ENCODE measurements at places on chromosomes 11 and 22.

- DNase-seq, result no peak
Measured at GRCh38 chr11:17960091-17960490, 52.8 kb downstream of the SERGEF start.

DNA sequence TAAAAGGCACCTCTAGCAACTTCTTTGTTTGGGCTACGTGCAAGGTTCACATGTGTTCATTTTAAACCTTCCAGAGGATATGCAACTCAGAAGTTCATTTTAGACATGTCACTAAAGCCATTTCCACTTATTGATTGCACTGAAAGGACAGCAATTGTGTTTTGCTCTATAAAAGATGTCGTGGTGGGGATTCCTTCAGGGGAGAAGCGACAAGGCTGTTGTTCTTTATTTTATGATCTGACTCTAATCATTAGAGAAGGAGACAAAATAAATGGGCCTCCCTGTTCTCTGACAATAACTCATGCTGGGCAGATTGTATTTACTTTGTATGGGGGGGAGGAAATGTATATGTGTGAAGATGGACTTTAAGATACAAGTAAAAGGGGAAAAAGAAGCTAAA lies 370.1 kb upstream of the ARHGAP42 start:
- no peak for DNase-seq

DNA sequence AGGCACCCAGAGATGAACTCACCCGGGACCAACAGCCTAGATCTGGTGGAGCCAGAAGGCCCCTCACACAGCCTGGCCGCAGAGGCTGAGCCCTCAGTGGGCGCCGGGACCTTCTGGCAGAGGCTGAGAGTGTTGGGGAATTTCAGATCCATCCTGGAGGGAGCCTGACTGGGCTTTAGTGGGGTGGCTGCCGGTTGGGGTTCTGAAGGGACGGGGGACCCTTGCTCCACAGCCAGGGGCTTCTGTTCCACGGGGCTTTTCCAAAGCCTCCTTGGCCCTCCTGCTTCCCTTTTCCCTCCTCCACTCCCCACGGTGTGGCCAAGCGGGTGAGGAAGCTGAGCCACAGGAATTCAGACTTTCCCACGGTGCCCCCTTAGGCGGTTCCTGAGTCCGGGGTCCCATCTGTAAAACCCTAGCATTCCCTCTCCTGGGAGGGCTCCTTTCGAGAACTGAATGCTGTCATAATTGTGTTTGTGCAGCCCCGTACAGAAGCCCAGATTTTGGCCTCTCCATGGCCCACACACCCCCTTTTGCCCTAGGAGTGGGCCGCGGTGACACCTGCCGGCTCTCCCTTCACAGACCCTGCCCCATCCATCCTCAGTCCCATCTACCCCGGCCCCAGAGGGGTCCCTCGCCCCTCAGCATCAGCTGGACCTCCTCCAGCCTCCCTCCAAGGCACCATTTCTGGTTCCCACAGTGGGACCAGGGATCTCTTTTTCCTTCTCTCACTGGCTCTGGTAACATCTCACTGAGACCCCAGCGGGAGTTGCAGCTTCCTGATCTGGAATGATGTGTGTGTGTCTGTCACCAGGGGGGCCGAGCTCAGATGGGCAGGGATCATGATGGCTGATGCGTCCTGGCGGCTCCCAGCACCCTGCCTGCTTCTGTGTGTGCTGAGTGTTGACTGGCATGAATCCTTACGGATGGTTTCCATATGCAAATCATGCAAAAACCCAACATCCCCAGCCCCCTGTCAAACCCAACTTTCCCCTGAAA lies 1048.4 kb downstream of the TBC1D22A start:
- peak; percentile 76 for DNase-seq

DNA sequence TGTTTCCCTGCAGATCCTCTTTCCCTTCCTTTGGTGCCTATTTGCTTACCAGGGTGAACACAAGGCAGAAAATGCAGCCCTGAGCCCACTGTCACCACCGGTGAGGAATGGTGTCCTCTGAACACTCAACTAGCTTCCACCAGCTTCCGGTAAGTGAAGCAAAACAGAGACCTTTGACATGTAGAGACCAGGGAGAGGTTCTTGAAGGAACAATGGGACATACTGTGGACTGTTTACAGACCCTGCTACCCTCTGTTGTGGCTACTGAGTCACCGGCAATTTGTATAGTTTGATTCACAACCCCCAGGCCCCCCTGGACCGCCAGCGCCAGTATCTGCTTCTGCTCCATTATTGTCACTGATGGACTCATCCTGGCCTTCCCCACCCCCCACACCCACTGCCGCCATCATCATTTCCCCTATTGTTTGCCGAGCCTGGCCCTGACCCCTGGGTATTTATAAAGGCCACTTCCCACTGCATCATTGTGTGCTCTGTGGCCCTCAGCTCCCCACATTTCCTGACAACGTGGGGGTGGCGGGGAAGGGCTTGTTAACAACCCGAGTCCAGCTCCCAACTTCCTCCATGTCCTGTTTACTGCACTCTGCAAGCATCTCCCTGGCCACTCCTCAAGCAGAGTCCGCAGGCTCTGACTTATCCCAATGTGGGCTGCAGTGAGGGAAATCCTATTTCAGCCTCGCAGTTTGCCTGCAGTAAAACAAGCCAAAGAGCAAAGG lies 252.9 kb downstream of the ETS1 start:
- DNase-seq, result no peak

- DNase-seq, result no peak
Measured at GRCh38 chr11:13926981-13927380, 35.5 kb upstream of the SPON1 start.

- no peak for DNase-seq
Measured at GRCh38 chr11:32427935-32428664, 7.2 kb downstream of the WT1 start.

DNA sequence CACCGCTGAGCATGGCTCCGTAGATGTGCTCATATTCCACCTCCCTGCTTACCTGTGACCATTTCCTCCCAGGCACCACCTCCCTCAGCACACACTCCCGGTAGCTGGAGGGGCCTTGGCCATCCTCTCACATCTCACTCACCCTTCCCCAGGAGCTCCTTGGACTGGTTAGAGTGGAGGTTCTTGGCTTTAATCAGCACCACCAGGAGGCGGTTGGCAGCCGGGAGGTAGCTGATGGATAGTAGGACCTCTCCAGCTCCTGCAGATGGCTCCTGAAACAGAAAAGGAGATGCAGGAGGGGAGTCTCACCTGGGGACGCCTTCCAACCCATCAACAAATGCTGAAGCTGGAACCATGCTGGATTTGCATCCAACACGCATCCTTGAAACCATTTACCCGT lies 39.9 kb downstream of the SYT13 start:
- no peak for DNase-seq

- DNase-seq, result no peak
Measured at GRCh38 chr22:24519496-24519895, 24.4 kb downstream of the UPB1 start.

DNA sequence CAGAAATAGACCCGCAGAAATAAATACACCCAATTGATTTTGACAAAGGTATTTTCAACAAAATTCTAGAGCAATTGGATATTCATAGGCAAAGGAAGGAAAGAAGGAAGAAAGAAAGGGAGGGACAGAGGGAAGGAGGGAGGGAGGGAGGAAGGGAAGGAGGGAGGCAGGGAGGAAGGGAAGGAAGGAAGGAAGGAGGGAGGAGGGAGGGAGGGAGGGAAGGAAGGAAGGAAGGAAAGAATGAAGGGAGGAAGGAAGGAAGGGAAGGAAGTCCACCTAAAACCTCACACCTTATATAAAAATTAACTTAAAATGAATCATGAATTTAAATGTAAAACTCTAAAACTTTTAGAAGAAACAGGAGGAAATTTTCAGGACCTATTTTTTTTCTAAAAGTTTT lies 94.2 kb upstream of the USP47 start:
- DNase-seq, result no peak

- DNase-seq, result no peak
Measured at GRCh38 chr22:35349368-35349703, 31.6 kb upstream of the HMOX1 start.

DNA sequence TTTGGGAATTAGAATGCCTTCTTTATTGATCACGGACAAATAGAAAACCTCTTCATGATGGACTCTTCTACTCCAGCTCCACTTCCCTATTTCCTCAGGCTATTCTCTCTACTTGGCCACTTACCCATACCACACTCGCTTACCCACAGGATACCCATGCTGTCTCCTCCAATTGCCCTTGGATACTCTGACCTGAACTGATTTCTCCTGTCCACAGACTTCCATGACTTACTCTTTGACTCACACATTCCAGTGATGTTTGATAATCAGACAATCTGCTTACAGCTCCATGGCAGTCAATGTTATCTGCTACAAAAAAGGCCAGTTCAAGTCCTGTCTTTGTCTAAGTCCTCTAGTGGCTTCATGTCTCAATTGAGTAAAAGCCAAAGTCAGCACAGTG lies 292.0 kb upstream of the CTSC start:
- DNase-seq, result no peak

DNA sequence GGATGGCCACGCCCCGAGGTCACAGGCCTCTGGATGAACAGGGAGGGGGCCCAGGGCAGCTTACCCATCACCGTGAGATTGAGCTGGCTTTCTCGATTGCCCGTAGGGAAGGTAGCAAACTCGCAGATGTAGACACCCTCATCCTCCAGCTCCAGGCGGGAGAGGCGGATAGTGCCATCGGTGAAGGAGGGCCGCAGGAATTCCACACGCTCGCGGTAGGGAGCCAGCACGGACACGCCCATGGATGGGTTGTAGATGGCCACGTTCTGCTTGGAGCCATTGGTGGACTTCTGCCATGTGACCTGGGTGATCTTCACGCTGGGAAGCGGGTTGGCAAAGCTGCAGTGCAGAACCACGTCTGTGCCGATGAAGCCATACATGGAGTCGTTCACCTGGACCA lies 50.6 kb downstream of the NECTIN1 start:
- no peak for DNase-seq

GRCh38 chr11:66881927-66882452 lies 25.1 kb downstream of the LRFN4 start:
- no peak for DNase-seq

DNA sequence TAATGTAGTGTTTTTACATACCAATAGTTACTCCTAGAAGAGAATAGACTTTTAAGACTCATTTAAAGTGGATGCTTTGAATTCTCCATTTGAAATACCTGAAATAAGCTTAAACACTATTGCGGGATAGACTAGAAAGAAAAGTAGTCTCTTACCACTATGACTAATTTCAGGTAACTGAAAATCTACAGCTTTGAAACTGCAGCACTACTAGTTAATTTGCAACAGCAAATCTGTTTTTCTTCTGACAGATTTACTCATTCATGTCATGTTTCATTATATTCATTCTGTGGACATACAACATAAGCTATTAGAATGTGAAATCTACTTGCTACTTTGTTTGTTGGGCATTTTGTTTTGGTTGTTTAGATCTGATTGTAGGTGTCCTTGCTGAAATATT lies 153.6 kb downstream of the MAML2 start:
- no peak for DNase-seq

GRCh38 chr11:113048820-113049768 lies 87.9 kb downstream of the NCAM1 start:
- no peak for DNase-seq

GRCh38 chr11:108871152-108871551 lies 206.3 kb downstream of the DDX10 start:
- DNase-seq, result no peak

DNA sequence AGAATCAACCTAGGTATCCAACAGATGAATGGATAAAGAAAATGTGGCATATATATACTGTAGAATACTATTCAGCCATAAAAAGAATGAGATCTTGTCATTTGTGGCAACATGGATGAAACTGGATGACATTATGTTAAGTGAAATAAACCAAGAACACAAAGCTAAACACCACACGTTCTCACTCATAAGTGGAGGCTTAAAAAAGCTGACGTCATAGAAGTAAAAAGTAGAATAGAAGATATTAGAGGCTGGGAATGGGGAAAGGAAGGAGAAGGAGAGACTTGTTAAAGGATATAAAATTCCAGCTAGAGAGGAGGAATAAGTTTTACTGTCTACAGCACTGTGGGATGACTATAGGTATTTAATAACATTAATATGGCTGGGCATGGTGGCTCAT lies 12.9 kb downstream of the EXPH5 start:
- DNase-seq, result no peak

DNA sequence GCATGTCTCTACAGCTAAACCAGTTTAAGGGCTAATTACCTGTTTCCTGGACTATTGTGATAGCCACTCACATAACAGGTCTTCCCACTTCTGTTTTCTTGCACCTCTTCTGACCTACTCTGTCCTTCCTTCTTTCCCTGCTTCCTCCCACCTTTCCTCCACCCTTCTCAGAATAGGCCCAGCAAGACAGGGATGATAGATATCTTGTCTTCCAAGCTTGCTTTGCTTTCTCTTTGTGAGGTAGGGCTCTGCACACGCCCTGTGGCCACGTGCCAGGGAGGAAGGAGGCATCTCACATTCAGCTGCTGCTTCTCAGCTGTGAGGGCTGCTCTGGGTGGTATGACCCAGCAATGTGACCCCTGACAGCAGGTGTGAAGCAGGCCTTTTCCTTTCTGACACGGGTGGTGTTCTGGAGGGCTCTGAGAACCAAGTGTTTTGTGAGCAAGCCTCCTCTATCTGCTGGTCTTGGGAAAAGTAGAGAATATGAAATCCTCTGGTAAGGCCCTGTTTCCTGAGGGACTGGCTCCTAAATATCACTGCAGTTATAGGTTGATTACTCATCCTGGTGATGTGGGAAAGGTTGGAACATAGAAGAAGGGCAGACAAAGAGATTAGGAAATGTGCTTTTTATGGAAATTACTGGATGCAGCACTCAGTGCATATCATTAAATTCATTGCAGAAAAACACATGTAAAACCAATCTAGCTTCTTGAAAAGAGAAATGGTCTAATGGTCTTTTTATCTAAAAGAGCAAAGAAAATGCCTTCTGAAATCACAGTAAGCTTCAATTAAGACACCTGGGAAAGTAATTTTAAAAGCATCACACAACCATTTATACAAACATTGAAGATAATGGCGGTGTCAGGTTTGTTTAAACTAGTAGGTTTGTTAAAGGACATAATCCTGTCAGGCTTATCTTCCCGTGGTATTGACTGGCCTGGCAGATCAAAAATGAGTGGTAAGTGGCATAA lies 8.5 kb downstream of the AMOTL1 start:
- peak; percentile 32 for DNase-seq

GRCh38 chr11:7893796-7894195 lies 37.3 kb downstream of the OR10A6 start:
- DNase-seq, result no peak

- DNase-seq, result no peak
Measured at GRCh38 chr11:76140912-76141574, 65.3 kb downstream of the WNT11 start.

DNA sequence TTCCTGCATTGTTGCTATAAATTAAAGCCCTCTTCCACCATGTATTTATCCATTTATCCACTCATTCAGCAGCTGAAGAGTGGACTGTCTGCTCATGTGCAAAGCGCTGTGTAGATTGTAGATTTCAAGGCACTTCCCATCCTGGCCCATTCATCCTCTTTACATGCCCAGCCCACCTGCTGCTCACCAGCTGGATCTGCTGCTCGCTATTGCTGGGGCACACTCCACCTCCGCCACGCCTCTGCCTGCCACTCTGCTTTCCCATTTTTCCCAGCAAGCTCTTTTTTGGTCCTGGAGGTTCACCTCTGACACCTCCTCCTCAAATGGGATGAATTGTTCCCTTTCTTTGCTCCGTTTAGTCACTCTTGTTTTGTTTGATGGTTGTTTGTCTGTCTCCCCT lies 48.3 kb downstream of the CEP164 start:
- DNase-seq, result no peak

Measured in lower leg skin (tissue), 4 donors.